ENCODE measurements at places on chromosomes 3 and 15.

DNA sequence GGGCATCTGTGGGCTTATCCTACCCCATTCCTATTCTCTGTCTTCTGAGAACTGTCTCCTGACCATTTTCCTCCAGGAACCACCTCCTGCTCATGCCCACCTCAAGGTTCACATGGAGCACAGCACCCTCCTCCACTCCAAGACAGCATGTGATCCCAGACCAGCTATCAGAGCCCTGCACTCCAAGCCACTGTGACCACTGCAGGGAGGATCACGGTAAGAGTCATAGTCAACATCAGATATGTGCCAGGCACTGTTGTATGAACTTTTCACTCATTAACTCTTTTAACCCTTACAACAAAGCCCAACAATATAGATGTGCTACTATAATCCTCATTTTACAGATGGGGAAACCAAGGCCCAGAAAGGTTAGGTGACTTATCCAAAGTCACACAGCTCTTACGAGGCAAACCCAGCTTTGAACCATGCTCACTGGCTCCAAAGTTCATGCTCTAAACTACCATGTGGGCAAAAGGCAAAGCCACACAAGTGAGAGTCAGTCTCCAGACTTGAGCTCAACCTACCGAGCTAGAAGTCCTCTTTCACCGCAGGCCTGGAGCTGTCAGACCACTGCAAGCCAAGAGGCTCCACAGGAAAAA is 115.1 kb upstream of the IQSEC1 start:
- DNase-seq: no peak

- no peak for DNase-seq
These were observed 44.8 kb downstream of the KBTBD12 start for GRCh38 chr3:127959873-127960272.

GRCh38 chr3:179107617-179108016 is 36.0 kb upstream of the ZMAT3 start:
- no peak for DNase-seq

DNA sequence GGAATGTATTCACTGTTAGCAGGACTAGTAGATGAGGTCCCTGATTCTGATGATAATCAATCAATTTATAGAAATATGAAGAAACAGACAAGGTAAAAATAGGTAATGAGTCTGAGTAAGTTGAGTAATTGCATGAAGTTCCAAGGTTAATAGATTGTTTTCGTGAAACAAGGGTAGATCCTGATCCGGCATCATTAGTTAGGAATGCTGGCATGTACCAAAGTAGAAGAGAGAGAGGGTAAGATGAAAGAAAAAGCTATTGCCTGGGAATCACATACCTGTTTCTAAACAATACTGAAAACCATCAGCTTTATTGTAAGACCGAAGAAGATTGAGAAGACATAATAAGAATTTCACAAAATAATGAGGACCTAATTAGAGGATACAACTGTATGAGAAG is 118.1 kb upstream of the ARPP21 start:
- DNase-seq: no peak

GRCh38 chr3:58034738-58035523 is 26.7 kb downstream of the FLNB start:
- no peak for DNase-seq

GRCh38 chr15:95451938-95452337 is 878.6 kb upstream of the NR2F2 start:
- DNase-seq: no peak

DNA sequence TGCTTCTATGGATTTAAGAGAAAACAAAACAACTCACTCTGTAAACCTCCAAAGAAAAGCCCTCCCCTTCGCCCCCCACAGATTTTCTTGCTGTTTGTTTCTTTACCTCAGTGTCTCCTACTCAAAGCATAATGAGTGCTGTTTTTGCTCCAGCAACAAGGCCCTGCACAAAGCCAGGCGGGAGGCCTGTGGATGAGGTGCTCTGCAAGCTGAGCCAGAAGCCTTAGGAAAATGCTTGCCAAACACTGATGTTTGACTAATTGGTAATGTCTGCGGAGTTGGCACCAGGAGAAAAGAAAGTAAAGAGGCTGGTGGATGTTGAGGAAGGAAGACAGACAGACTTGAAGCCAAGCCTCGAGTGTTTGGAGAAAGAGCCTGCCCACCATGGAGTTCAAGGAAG is 99.7 kb downstream of the RARB start:
- peak; percentile 37 for DNase-seq

DNA sequence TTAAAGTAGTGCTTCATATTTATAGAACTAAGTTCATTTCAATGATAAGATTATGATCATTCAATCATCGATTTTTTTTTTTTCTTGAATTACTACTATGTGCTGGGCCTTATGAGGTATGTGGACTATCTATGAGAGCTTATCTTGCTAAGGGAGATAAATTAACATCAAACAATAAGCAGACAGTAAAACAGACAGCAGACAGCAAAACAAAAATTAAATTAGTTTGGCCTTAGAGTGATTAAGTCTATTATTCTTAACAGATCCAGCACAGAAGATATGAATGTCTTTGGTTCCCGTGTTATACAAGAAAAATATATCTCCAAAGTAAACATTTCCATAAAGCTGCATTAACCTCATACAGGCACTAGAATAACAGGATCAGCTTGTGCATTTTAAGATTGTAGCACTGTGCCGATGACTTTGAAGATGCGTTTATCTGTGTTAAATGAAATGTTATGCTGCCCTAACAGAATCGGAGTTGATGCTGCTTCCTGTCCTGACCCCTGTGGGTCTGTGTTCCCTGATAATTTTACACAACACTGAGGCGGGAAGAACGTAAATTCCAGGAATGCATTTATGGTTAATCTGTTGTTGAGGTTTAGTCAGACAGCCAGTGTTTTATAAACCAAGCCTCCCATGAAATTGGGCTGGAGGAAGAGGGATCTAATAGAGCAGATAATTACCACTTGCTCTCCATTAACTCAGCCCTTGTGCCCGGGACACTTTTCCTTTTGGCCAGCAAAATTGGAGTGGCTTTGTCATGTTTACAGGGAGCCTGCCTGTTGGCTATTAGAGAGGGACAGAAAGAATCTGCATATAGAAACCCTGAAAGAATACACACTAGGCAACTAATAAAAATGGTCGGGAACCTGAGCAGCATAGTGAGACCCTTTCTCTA is 80.8 kb downstream of the GHSR start:
- DNase-seq: no peak

DNA sequence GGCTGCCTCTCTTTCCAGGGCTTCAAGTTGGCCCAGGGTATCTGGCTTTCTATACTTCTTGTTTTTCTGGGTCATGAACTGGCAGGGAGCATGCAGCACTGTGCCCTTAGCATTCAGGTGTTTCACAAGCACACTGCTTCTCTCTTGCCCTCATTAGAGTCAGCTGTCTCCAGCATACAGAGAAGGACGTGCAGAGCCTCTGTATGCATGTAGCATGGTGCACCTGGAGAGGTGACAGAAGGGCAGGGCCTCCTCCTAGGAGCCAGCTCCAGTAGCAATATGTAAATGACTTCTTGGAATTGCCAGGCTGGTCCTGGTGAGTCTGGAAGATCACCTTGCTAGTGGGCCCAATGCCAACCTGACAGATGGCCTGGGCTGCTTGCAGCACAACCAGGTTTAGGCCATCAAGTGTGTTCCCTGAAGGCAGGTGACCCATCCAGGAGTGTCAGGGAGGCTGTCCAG is 44.8 kb upstream of the ATP2C1 start:
- no peak for DNase-seq

DNA sequence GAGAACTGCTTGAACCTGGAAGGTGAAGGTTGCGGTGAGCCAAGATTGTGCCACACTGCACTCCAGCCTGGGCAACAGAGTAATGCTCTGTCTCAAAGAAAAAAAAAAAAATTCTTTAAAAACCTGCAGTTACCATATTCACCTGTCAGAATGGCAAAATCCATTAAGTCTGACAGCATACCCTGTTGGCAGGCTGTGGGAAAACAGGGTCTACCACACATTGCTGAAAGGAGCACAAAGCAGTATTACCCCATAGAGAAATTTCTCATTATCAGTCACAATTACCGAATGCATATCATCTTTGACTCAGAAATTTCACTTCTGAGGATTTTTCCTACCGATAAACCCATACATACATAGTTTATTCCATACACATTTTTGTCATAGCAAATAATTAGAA is 264.1 kb upstream of the SLCO3A1 start:
- DNase-seq: no peak

DNA sequence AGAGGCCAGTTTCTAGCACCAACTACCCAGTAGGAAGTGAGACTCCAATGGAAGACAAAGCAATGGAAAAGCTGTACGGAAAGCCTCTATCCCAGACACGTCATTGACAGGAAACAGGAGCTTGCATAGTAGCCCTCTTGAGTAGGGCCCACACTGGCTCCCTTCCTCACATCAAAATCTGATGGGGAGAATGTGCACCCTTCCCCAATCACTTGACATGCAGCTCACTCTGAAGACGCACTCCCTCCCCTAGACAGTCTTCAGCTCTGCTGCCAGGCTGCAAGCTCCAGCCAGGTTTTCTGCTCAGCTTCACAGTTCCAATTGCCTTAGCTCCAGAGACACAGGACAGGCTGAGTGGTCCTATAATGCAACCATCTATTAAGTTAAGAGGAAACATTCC is 567.8 kb downstream of the EPHB1 start:
- no peak for DNase-seq

- no peak for DNase-seq
These were observed 5.2 kb upstream of the EIF1B start for GRCh38 chr3:40304352-40304751.

DNA sequence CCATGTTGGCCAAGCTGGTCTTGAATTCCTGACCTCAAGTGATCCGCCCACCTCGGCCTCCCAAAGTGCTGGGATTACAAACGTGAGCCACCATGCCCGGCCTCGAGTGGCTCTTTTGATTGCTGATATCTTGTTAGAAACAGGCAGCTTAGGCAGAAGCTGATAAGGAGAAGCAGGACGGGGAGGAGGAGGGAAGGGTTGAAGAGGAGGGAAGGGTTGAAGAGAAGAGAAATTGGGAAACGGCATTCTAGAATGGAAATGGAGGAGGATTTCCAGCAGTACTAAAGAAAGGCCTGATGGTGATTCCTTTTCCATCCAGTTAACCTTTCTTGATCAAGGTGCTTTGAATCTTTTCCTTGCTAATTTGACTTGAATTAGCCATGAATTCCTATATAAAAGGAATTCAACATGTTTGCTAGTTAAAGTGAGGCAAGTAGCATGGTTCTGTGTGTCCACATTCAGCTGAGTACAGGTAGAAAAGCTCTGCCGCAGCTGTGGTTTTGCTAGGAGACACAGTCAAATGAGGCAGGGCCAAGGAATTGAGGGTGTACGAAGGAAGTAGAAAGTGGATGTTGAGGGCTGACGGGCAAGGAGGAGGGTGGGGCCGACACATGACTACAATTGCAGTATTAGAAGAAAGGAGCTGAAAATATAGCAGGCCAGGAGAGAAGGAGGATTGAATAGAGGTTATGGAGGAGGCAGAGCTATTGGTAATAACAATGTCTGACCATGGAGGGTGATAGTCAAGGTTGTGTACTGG is 27.2 kb upstream of the ATP1B3 start:
- DNase-seq: no peak

DNA sequence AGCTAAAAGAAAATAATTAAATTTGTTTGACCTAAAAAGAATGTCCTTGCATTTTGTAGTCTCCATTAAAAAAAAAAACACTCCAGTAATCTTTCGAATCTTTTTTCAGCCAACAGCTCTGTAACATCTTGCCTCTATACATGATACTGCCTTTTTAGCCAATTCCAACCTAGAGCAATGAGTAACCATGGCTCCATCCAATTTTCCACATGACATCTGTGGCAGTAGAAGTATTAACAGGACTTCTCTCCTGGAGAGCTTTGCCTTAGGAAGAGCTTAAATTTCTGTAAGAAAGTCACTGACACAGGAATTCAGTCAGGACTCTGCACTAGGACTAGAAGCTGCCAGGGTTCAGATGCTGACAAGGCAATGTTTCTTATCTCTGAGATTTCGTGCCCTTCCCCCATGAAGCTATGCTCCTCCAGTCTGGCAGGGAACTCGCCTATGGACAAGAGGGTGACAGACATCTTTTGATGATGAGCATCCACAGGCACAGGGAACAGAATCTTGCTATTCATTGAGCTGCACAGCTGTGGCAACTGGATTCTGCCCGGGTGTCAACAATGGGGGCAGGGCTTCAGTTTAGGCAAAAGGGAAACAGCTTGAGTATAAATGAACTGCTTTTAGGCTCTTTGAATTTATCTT is 81.8 kb downstream of the ALCAM start:
- peak; percentile 98 for DNase-seq

DNA sequence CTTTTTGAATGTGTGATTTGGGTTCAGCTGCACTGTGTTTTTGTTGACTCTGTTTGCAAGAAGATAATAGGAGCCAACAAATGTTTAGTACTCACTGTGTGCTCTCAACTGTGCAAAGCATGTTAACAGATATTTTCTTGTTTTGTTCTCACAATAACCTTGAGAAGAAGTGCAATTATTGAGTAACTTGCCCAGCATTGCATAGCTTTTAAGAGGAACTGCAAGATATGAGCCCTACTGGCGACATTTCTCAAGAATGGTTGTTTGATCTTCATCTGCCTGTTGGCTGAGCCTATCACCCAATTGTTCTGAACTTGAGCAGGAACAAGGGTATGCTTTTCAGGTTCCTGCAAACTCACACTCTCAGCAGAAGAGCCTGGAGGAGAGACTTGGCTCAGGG is 43.4 kb upstream of the AGBL1 start:
- DNase-seq: no peak

DNA sequence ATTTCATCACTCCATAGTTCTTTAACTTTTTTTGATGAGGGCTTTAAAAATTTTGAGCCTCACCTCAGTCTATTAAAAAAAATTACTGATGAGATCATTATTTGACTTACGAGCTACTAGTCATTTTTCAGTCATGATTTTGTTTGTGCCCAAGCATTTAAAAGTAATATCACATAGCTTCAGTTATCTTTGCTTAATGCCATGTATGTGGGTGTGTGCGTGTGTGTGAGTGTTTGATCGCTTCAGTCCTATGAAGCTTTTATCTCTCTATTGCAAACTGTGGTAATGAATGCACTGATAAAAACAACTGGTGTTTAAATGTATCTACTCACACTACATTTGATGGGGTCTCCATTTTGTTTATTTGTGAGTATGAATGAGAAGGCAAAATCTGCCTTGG is 49.8 kb downstream of the RSRC1 start:
- no peak for DNase-seq

DNA sequence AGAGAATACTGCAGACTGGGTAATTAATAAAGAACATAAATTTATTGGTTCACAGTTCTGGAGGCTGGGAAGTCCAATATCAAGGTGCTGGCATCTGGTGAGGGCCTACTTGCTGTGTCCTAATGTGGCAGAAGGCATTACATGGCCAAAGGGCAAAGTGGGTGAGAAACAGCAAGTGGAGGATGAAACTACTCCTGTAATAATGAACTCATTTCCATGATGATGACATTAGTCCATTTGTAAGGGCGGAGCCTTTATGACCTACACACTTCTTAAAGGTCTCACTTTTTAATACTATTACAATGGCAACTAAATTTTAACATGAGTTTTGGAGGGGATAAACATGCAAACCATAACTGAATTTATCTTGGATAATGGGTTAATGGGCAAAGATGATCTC is 139.6 kb upstream of the SGO1 start:
- DNase-seq: no peak

GRCh38 chr15:72591361-72591760 is 63.1 kb upstream of the GOLGA6B start:
- DNase-seq: no peak

- no peak for DNase-seq
These were observed 36.3 kb downstream of the GABPB1 start for GRCh38 chr15:50318697-50319096.
